NCI-H774 (cell line): ENCODE measurements at places on chromosomes 16 and 17.

DNA sequence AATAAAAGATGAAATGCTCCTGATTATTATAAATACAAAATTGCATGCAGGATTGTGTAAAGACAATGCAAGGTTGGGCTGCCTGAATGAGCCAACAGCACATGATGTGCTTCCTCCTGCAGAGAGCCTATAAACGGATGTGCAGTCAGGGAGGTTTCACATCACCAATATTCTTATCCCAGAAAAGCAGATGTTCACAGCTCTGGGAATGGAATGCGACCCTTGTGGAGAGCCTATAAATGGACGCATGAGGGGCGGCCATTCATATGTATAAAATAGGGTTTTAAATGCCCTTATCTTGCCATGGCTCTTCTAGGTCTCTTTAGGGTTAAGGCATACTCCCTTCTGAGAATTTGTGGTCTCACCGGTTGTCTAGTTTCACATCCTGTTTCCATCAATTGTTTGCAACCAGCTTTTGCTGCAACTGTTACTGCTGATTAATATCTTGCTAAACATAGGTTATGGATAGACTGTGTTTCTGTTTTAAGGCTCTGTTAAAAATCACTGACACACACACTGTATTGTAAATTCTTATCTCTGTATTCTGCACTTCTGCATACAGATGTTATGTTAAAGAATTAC is 31.9 kb downstream of the SLFN11 start:
- no peak for DNase-seq

- DNase-seq: no peak
Observed at GRCh38 chr17:7426203-7426863, 917 bp downstream of the SPEM2 start.

- no peak for DNase-seq
Observed at GRCh38 chr17:27622986-27623385, 8.0 kb upstream of the LGALS9 start.

DNA sequence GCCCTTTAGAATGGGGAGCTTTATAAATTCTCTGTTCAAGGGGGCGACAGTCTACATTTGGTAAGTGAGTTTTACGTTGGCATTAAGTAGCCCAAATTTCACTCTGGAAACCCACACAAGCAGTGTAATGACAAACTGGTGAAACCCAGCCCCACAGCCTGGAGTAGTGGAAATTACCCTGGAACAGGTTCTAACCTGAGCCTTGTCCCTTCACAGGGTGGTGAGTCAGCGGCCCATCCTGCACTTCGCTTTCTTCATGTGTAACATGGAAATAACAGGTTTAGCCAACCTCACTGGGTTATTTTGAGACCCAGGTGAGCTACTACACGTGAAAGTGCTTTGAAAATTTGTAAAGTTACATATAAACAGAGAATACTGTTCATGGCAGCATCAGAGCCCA is 3.5 kb upstream of the TLCD3A start:
- DNase-seq: no peak

DNA sequence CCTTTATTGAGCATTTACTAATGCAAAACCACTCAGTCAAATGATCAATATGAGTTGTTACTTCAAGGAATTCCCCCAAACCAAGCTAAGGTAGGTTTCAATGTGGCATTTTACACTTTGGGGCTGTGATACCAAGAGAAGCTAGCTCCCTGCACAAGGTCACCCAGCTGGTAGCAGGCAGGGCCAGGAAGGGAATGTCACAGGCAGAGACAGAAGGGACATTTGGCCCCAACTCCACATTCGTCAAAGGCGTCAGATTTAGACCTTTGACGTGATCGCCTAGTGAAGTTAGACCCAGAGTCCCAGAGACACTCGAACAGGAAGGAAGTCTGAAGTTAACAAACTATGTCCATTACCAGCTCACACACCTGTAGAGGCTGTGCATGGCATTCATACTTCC is 5.5 kb upstream of the SMG1 start:
- DNase-seq: no peak

- no peak for DNase-seq
Observed at GRCh38 chr16:81221731-81222130, 16.8 kb upstream of the BCO1 start.

DNA sequence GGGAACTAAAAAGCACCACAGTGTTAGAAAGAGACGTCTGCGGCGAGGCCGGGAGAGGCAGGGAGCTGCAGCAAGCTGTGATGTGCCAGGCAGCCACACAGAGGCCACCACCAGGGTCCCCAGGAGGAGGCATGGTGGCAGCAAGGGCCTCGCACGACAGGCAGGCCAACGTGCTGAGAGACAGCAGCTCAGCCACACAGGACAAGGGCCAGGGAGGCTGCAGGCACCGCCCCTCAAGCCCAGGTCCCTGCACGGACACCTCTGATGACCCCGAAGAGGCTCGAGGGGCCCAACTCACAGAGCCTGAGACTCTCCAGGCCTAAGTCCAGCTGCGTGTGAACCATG is 5.7 kb downstream of the HAGH start:
- no peak for DNase-seq

DNA sequence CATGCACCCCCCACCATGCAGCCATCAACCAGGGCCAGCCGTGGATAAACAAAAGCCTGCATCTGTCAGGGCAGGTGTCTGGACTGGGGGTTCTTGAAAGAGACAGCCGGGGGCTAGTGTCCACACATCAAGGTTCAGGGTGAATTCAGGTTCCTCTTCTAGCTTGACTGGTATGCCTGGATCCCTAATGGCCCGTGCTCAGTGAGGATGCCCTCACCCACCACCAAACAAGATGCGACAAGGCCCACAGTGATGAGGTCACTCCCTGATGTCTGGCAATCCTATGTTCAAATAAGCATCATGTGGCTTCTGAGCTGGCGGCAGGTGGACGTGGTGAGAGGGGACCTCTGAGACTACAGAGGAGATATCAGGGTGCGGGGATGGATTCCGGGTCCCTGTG is 64.6 kb downstream of the GOSR1 start:
- no peak for DNase-seq

GRCh38 chr17:43853546-43853945 is 6.6 kb downstream of the CD300LG start:
- DNase-seq: no peak
